ENCODE measurements at places on chromosomes 1 and 21.

DNA sequence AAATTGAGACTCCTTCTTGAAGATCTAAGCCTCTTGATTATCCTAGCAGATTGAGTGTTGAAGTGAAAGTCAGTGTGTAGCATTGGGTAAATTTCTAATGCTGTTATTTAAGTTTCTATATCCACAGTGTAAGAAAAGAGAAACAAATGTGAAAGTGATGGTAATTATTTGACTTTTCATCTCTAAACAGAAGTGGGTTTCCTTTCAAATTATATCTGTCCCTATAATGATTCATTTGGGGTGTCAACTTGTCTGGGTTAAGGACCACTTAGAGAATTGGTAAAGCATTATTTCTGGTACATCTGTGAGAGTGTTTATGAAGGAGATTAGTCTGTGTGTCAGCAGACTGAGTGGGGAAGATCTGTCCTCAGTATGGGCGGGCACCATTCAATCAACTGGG is 133.0 kb upstream of the HMCN1 start:
- DNase-seq: no peak

- no peak for DNase-seq
Measured at GRCh38 chr21:29017639-29018237, 1.4 kb downstream of the RWDD2B start.

GRCh38 chr1:41110286-41110685 is 88.8 kb upstream of the SLFNL1 start:
- no peak for DNase-seq

- no peak for DNase-seq
Measured at GRCh38 chr1:20252587-20252986, 38.1 kb upstream of the VWA5B1 start.

DNA sequence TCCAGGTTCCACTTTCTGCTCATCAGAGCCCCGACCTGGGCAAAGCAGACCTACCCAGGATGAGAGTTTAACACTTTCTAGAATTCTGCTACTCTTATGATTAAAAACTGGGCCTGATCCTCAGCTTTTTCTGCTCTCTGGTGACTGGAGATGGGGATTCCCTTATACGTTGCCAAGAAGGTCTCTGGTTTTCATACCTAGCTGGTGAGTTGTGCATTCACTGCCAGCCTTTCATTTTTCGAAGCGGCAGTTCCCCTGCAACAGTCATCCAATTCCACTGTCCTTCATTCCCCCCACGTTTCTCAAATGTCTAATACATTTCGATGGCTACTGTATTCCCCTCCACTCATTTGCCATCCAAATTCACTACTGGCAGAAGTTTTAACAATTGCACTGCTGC is 135.3 kb downstream of the ADSS2 start:
- DNase-seq: no peak

- DNase-seq: no peak
Measured at GRCh38 chr21:22223385-22223784, 1225.2 kb downstream of the NCAM2 start.

GRCh38 chr1:116748272-116748671 is 6.0 kb upstream of the CD2 start:
- DNase-seq: no peak

DNA sequence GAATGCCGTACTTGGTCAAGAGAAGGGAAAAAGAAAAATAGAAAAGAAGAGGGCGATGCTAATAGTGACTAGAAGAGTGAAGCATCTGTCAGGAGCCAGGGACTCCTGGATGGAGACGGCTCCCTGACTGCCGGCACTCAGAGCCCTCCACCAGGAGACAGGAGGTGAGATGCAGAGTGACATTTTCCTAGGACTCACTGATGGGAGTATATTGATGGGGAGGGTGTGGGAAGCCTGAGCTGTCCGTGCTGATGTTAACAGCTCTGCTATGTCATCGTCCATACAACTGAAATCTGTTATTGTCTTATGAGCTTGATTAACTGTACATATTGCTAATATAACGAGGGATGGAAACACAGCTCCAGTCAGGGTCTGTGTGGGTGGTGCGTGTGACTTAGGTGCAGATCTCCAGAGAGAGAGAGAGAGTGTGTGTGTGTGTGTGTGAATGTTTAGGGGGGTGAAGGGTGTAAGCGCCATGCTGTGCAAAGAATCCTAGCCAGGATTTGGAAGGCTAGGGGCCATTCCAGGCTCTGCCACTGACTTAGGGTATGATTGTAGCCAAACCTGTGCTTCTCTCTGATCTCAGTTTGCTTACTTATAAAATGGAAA is 123.0 kb upstream of the KLHDC7A start:
- DNase-seq: no peak

GRCh38 chr1:204980840-204981405 is 62.1 kb upstream of the CNTN2 start:
- DNase-seq: no peak

- DNase-seq: no peak
Measured at GRCh38 chr21:45187646-45188045, 100.0 kb downstream of the POFUT2 start.

GRCh38 chr1:85359874-85360721 is 83.7 kb upstream of the BCL10 start:
- no peak for DNase-seq

GRCh38 chr1:24945354-24946326 is 15.6 kb upstream of the RUNX3 start:
- no peak for DNase-seq

DNA sequence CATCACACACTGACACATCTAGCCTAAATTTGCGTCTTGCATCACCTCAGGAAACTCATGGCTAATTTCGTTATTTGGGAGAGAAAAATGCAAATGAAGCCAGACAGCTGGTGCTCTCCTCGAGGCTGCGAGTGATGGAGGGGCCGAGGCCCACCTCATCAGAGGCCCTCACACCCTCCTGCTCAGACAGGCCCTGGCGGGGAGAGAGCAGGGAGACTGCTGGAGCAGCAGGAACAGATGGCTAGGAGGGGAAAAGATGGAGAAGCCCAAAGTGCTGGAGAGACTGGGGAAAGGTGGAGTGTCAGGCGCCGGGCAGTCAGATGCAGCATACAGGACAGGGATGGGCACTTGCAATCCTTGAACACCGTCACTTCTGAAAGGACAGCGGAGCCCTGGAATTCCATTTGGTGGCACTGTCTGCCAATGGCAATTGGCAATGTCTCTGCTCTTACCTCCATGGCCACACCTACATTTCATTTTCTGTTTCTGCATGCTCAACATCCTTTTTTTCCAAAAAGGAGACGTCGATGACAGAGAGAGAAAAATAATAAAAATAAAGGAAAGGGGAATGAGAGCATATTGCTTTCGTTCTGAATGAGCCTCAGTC is 286.2 kb downstream of the SPATA17 start:
- no peak for DNase-seq

DNA sequence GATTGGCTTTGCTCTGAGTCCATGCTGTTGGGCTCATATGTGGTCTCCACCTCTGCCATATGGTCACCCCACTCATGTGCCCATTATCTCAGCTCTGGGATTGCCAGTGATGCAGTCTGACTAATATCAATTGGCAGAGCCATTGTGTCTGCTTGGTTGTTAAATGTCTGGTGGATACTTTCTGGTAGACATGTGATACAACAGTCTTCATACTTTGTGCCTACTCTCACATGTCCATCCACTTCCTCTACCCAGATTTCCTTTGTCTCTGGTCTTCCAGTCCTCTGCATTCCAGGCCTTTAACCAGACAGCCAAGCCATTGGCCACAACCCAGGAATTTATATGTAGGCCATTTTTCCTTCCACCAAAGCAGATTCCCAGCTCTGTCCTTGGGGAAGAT is 30.8 kb upstream of the DIPK1A start:
- DNase-seq: no peak

DNA sequence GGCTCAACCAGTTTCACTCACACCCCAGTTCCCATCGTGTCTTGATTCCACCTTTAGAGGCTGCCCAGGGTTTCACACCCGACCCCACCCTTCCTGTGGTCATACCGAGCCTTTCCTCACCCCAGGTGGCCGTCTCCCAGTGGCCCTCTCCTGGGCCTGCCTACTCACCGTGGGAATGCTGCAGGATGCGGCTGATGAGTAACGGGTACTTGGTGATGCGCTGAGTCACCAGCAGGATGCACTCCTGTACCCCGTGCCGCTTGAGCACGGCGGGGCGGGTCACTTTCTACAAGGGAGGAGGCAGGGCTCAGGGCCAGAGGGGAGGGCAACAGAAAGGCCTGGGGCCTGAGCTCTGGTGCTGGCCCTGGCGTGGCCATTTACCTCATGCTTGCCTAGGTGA is 16.4 kb downstream of the ARHGEF2 start:
- no peak for DNase-seq

GRCh38 chr1:25586181-25586588 is 30.4 kb upstream of the MAN1C1 start:
- no peak for DNase-seq

DNA sequence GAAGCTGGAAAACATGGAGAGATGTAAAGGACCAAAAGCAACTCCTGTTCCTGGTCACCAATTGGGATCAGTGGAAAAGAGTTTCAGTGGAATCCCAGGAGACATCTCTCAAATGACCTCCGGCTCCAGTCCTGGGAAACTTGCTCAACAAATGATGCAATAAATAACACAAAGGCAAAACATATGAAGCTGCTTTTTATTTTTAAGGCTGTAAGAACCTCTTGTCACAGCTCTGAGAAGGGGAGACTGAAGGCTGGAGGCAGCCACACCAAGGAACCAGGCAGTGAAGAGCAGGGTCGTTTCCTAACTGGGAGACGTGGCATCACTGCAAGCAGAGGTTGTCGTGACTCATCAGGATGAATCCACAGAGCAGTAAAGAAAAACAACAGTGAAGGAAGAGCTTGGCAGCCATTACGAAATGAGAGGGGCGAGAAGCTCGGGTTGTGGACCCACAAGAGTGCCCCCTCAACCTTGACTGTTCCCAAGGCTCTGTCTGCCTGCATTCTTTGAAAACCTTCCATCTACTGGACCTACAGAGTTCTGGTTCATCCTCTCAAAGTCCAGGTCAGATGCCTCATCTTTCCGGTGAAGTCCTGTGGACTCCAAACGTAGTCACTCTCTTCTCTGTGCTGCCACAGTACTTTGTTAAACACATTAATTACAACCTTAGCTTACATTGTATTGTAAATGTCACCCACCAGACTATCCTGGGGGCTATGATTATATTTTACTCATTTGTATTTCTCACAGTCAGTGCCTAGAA is 32.1 kb downstream of the JAK1 start:
- no peak for DNase-seq

- DNase-seq: no peak
Measured at GRCh38 chr21:42513151-42513984, at the start of gene SLC37A1. TSS of gene SLC37A1 (plus strand) at chr21:42513852. CDS start at chr21:42518455, 4,603 bp downstream.

DNA sequence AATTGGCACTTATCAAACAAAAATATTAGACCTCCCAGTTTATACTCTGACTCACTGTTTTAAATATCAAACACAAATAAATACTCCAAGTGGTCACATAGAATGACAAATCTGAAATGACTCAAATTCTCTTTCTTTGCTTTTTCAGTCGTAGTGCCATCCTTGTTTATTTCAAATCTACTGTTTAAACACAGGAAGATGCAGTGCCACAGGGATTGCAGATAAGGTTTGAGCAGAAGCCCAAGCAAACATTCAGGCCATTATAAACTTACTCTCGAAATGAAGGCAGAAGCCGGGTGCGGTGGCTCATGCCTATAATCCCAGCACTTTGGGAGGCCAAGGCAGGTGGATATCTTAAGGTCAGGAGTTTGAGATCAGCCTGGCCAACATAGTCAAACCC is 255.4 kb upstream of the PLXNA2 start:
- DNase-seq: no peak

DNA sequence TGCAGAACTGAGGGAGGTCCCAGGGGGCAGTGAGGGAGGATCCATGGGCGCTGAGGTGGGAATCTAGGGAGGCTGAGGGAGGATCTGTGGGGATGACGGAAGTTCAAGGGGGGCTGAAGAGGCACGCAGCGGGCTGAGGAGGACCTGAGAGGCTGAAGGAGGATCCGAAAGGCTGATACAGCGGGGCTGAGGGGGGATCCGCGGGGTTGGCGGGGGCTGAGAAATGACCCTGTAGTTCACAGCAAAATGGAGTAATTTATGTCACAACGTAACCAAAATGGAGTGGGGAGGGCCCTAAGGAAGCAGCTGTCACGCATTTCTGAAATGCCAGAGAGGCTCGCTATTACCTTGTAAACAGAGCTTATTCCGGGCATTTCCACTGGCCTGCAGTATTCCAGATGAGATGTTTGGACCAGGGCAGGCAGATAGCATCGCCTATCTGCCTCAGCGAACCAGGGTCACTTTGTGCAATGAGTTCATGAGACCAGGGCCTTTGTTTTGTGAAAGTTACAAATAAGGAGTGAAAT is 926 bp upstream of the MRPL55 start:
- no peak for DNase-seq

GRCh38 chr1:36135330-36135667 is 10.3 kb upstream of the COL8A2 start:
- no peak for DNase-seq

- DNase-seq: no peak
Measured at GRCh38 chr1:46812065-46812963, 13.5 kb downstream of the CYP4B1 start.

DNA sequence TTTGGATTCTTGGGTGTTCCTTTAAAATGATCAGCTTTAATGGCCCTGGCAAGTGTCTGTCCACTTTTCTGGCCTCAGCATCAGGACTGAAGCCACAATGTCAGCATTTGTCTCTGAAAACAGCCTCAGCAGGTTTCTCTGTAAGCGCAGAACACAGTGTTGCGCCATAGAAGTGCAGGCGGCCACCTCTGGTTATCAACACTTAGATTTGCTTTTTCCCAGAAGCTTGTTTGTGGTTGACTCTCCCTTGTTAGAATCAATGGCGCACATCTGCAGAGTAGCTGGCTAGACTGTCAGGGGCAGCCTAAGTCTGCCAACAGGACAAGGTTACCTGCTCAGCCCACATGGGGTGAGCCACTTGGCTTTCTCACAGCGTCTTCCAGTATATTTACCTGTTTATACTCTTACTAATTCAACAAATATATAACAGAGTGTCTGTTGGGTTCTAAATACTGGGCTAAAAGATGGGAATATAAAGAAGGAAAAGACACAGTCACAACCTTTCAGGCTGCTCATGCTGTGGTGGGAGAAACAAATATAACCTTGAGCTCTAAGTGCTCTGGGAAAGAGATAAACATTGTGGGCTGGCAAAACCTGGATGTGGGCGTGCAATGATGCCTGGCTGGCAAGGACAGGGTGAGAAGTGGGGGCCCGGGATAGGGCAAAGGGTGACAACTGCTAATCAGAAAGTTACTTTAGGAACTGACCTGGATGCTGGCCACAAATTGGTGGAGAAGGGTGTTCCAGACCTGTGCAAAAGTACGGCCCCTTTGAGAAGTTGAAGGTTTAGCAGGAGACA is 149.3 kb upstream of the KIAA0040 start:
- no peak for DNase-seq

DNA sequence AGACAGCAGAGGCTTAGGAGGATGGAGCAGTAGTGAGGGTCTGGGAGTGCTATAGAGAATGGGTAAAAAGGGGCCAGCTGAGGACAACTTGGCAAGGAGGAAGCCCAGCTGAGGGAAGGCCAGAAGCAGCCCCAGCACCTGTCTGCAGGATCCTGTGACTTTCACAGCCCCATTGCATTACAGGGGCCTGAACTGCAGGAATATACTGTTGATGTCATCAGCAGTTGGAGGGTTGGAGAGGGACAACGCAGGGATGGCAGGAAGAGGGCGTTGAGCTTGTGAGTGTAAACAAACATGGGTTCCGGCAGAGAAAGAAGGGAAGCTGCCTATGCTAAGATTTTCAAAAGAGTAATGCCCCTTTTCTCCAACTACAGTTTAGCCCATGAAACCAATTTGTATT is 628.5 kb downstream of the SMYD3 start:
- no peak for DNase-seq

- no peak for DNase-seq
Measured at GRCh38 chr1:221328371-221328770, 413.5 kb downstream of the DUSP10 start.

GRCh38 chr1:201501144-201501543 is 5.8 kb downstream of the CSRP1 start:
- DNase-seq: no peak

Data from GM18507 (cell line).